Esophagus mucosa (tissue), 1 donor: ENCODE measurements at places on chromosomes 16 and 17.

DNA sequence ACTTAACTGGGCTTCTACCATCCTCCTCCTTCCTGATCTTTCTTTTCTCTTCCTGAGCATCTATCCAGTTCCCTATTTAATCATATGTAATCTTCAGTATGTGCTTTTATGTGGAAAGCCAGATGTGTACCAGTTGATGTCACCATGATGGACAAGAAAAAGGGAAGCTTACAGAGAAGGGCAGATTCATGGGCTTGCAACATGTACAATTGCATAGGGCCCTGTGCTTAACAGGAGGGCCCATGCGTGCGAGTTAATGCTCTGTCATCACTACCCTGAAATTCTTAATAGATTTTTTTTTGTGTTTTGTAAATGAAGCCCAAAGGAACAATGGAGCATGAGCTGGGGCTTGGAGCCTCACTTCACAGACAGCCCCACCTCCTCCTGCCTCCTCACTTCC is 124.3 kb downstream of the CDH13 start:
- no peak for ATAC-seq

DNA sequence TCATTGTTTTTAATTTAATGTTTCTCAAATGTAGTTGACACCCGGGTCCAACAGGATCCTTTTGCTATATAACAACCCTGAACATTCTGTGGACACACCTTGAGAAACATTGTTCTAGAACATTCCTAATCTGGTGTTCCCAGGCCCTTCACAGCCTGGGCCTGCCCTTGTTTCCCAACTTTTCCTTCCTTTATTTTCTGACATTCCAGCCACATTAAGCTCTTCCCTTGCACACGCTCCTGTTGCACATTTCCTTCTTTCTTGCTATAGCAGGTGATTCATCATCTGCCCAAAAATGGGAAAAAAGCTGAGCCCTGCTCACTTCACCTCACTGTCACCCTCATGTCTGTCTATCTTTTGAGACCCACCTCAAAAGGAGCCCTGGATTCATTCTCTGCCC is 67.9 kb upstream of the MARCHF10 start:
- ATAC-seq: peak; percentile 22

DNA sequence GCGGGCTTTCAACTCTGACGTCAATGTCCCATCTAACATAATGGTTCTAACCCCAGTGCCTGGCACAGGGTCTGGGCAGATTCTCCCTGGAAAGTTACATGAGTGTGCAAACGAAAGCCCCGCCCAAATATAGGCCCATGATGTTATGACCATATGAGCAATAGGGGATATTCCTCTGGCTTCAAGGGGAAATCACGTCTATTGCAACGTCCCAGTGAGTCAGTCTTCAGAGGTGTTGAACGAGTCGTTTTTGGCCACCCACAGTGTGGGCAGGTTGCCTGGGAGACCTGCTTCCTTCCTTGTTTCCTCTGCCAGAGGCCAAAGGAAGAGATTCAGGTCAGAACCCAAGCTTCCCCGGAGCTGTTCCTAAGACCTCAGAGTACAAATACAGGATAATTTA is 30.3 kb downstream of the PIK3R5 start:
- peak; percentile 50 for ATAC-seq

GRCh38 chr17:59903455-59903854 is 10.5 kb downstream of the RPS6KB1 start:
- no peak for ATAC-seq

DNA sequence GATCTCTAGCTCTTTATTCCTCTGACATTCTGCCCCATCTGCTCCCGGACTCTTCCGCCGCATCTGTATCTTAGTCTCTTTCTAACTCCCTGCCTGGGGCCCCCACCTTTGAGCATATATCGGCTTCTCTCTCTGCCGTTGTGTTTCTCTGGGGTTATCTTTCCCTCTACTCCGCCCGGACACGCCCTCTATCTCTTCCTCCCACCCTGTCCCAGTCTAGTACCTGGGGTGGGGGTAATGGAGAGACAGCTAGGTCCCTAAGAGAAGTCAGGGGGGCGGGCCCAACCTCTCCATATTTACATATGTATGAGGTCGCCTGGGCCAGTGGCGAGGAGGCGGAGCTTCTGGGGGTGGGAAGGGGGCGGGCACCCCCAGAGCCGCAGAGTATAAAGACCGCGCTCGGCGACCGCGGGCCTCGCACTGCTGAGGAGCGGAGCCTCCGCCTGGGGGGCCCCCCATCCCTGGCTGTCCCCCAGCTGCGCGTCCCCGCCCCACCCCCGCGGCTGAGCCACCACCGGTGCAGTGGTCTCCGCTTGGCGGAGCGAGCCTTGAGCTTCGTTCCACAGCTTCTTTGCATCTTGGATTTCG is at the start of gene ATP1B2:
ATP1B2 (plus strand) TSS at position 418 of the 588 bp plus-strand sequence. CDS start 593 bp downstream, outside the sequence.
- ATAC-seq: peak; percentile 69

GRCh38 chr16:1512774-1513173 is 19.6 kb downstream of the TELO2 start:
- no peak for ATAC-seq

DNA sequence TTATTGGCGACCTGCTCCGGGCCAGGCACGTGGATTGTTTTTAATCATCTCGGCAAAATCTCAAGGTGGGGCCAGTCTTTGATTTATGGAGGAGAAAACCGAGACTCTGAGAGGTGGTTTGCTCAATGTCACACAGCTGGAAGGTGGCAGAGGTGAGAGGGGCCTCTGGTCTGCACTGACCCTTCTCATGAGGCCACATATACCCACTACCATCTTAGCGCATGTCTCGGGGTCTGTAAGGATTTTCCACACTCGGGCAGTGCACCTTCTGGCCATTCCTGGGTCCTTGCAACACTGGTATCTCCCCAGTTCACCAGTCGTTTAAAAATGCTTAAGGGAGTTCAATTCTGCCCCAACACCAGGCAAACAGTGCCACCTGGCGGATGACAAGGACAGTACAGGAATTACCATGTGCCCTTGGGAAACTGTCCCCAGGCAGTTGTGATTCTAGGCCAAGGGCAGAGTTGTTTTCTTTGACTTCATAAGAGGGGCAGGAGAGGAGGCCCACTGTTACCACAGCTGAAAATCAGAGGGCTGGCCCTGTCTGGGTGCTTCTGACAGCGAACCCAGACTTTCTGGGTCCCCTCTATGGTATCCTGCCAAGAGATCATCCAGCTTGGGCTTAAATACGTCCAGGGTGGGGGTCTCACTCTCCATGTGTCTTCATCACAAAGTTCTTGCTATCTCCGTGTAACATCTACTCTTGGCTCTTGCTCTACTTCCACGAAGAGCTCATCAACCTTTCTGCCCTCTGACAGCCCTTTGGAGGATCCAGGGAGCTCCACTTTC is 39.4 kb upstream of the RAI1 start:
- ATAC-seq: peak; percentile 74

DNA sequence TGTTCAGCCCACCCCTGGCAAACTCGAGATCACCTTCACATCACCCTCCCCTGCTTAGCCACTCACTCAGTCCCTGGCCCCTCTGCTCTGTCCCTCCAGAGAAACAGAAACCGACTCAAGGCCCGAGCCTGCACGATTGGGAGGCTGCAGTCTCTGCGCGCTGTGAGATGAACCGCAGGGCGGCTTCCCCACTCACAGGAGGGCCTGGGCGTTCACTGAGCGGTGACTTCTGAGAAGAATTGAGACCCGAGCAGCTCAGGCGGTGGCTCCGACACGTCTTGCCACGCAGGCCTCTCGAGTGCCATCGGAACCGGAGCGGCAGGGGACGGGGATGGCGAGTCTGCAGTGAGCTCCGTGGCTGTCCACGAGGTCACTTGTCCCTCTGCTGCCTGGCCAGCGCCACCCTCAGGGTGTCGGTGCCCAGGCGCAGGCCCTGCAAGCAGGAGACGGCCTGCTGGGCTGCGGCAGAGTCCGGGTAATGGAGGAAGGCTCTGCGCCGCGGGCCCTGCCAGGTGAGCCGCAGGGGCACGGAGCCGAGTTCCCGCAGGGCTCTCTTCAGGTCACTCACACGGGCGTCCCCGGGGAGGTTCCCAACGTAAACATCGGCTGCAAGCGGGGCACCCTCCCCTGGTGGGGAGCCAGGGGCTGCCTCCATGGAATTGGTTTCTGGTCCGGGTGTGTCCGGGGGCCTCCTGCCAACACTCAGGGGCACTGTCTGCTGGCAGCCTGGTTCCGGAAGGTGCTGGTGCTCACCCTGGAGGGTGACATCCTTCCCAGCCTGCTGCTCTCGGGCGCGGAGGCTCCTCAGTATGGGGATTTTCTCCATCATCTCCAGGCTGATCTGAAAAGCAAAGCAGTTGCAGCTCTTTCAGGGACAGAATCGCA is 21.6 kb downstream of the FOXF1 start:
- ATAC-seq: no peak
